ENCODE measurements at places on chromosomes 7 and 10. TPM values are rescaled to one million over a fixed set of nuclear protein-coding genes. Genes with fewer than 3 reads are reported as not detected.

The STRIP2 gene
- 9.5 TPM for total RNA-seq

The TES gene
- 21.2 TPM for total RNA-seq

The CCDC136 gene
- total RNA-seq = 6.9 TPM

DNA sequence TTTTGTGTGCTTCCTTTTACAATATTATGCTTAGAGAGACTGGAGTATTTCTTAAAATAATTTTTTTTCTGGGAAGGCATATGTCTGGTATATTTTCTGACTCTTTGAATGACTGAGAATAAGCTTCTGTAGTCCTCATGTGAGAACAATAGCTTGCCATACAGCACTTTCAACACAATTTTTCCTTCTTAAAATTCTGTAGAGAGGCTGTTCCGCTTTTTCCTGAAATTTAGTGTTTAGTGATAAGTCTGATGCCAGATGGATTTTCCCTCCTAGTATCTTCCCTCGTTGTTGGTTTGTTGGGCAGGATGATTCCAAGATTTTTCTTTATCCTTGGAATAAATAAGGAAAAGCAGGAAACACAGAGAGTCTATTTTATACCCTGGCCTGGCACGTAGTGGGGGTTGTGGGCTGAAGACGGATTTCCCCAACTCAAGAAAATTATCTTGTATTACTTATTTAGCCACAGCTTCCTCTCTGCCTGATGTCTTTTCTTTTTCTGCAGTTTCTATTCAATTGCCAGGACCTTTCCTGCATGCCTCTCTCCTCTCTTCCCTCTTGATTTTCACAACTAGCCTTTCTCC lies 111.2 kb downstream of the AOAH start:
- no peak for DNase-seq

- DNase-seq = no peak
These were observed 49.7 kb downstream of the C10orf120 start for GRCh38 chr10:122649903-122650302.

GRCh38 chr10:3763035-3763456 lies 22.0 kb downstream of the KLF6 start:
- DNase-seq = no peak

DNA sequence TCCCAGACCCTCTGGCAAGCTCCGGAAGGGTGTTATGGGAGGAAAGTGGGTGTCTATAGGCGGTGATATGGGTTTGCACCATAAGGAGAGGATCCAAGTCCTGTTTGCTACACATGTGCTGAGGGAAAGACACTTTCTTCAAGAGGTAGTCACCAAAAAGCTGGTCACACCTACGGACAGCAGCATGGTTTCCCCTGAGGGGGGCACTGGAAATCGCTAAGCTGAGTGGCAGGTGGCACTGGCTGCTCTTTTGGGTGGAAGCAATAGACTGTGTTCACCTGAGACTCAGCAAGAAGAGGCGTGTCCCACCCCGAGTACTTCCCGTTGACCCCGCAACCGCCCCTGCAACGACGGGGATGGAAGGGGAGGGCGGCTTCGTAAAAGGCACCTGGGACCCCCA lies 1.8 kb upstream of the FOXI2 start:
- DNase-seq = no peak
